Hypothalamus (tissue), 51 donors: ENCODE measurements at places on chromosomes 7 and 10.

DNA sequence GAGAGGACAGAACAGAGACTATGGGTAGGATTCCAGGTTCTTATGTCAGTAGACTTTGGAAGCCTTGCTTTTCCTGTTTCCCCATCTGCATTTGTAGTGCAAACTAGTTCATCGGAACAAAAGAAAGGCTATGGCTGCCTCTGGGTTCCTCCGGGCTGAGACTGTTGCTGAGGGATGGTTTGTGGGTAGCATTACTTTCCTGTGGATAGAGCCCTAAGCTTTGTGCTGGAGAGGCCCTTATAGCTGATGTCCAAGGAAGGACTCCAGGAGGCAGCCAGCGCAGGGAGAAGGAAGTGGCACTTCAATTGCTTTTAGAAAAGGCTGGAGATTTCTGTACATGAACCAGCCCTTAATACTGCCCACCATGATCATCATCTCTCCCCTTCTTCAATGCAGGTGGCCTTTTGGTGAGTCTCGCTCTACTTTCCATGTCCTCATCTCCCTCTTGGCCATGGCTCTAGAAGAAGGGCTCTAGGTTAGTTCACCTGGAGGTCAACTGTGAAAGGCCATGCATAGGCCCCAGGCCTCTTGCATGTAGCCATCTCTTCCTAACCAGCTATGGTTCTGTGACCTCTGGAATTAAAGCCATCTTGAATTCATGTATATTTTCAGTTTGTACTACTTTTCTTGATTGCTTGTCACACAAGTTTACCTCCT is 15.4 kb downstream of the MXI1 start:
- no peak for DNase-seq

DNA sequence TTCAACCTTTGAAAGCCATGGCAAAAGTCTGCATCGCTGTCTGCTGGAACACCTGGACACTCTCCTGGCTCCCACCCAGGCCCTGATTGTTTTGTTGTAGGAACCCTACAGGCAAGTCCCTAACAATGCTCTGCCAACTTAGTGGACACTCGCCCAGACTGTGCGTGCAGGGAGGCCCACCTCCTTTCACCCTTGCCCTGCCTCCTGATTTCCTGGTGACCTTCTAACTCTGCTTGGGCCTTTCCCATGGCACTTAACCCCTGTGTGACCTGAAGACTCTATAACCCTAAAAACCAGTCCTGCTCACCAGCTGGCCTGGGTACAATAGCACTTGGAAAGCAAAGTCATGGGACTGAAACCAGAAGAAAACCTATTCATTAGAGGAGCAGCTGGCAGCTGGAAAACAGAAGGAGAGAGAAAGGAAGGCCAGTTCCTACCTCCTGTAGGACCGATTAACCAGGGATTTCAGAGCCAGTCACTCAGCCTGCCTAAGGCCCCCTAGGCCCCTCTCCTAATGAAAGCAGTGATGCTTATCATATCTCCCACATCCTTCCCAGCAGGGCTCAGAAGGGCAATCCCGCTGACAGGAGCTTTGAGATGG is 82.7 kb upstream of the KMT2E start:
- DNase-seq, result no peak

- DNase-seq, result no peak
These were observed 71.2 kb downstream of the AOAH start for GRCh38 chr7:36653008-36653662.

- DNase-seq, result no peak
These were observed 5.5 kb downstream of the AP3M1 start for GRCh38 chr10:74145133-74145532.

DNA sequence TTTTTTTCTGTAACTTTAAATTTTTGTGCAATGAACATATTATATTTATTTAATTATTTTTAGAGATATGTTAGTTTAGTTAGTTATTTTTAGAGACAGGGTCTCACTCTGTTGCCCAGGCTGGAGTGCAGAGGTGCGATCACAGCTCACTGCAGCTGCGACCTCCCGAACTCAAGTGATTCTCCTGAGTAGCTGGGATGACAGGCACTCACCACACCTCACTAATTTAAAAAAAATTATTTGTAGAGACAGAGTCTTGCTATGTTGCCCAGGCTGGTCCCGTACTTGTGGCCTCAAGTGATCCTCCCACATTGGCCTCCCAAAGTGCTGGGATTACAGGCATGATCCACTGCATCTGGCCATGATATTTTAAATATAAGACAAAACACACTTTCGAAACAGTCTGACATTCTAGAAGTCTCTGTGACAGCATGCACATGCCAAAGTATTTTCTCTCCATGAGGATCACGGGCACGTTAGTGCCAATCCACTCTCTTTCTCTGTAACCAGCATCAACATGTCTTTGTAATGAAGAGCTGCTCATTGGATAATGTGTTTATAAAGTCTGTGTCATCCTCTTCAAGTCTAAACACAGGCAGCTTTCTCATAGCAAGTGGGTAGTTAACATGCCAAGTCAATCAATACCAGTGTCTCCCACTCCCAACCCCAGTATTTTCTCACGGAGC is 137.4 kb downstream of the GLI3 start:
- DNase-seq, result no peak

- no peak for DNase-seq
These were observed 35.1 kb downstream of the BRAF start for GRCh38 chr7:140889645-140890044.

DNA sequence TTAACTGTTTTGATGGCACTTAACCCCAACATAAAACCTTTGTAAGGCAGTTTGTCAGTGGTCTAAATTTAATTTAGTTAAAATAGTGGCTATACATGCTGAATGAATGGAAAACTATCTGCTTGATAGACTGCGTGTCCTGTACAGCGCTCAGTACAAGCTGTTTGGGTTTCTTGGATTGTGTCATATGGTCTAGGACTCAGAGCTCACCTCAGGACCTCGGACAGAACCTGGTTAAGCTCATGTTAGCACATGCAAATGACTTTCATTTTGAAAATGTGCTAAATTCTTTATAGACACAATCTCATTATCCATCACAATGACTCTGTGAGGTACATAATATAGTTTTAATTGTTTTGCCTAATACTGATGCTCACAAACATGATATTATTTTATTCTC is 55.7 kb upstream of the RELN start:
- no peak for DNase-seq

GRCh38 chr7:28587211-28587610 is 174.9 kb downstream of the CREB5 start:
- DNase-seq, result no peak

DNA sequence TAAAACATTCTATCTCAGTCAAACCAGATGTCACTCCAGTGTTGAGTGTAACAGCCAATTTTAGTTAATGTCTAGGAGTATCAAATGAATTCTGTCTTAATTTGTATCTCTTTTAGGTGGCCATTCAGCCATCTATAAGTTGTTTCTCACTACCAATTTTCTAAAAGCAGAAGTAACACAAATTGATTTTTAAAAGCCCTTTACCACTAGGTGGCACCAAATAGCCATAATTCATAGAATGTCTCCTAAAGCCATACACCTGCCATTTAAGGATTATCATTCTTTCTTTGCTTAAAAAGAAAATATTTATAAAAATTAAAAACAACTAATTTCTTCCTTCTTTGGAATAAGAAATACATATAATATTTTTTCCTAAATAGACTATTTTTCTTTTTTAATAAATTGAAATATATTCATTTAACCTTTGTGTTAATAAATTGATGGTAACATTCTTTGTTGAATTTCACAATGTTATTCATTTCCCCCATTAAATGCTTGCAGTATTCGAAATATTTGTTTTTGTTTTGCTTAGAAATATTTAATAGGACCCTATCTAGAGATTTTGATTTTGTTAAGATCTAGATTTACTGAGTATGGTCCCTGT is 107.8 kb upstream of the PPP1R3A start:
- no peak for DNase-seq

DNA sequence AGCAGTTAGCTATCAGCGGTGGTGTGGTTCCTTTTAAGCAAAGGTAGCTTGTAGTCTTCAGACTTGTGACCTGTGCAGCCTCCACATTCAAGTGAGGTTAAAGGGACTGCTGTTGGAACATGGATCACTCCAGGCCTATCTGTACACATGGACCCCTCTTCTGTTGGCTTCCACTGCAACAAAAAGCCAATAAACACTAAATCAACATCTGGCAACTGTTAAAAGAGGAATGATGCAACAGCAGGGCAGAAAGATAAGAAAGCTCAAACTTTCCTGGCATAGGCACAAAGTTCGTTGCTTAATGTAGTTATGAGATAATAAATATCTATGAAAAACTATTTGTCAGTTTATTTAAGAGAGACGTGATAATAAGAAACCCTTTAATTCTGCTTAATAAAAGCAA is 4.0 kb upstream of the MINPP1 start:
- DNase-seq, result no peak

DNA sequence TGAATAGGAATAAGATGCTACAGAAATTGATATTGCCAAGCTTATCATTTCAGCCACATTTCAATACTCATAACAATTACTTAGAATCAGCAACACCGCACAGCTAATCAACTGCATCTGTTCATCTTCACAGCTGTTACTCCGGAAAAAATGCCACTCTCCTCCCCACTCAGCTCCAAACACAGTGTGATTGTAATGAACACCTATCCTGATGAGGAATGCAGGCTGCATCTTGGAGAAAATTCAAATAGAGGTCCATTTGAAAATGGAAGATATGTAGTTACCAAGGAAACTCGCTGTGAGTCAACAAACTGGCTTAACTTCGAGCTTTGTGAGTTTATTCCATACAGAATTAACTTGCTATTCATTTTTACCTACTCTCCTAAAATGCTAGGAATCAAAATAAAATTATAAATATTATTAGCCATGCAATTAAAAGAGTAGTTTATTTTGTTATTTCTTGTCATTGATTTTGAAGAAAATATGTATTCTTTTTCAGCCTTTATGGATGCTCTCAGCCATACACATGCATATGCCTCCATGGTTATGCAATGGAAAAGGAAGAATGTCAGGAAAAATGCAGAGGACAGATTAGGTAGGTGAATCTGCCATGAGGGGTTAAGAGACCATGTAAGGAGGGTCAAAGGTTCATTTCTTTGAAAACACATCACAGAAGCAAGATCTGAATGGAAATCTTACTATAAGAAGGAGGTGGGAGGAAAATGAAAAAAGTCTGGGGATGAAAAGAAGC is 267.2 kb downstream of the POM121L12 start:
- no peak for DNase-seq

DNA sequence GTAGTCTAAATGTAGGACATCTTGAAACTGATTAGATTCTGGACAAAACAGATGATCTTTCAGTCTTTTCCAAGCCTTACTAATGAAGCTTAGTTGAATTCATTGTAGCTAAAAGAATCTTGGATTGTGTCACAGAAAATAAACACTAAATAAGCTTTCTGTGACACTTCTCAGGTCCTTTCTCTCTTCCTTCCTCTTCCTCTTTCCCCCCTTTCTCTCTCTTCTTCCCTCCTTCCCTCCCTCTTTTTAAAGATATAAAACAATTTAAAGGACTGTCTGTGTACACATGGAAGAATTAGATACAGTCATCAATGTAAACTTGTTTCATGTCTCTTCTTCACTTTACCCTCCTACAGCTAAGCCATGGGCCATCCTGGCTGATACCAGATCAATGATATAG is 5.3 kb upstream of the COMMD3 start:
- no peak for DNase-seq

DNA sequence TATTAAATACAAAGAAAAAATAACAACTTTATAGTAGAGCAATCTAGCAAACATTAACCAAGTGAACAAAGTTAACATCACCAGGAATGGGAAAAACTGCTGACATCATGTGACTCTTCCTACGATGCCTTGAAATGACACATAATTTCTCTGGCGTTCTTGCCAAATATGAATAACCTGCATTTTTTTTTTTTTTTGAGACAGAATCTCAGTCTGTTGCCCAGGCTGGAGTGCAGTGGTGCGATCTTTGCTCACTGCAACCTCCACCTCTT is 126.5 kb upstream of the VKORC1L1 start:
- no peak for DNase-seq

DNA sequence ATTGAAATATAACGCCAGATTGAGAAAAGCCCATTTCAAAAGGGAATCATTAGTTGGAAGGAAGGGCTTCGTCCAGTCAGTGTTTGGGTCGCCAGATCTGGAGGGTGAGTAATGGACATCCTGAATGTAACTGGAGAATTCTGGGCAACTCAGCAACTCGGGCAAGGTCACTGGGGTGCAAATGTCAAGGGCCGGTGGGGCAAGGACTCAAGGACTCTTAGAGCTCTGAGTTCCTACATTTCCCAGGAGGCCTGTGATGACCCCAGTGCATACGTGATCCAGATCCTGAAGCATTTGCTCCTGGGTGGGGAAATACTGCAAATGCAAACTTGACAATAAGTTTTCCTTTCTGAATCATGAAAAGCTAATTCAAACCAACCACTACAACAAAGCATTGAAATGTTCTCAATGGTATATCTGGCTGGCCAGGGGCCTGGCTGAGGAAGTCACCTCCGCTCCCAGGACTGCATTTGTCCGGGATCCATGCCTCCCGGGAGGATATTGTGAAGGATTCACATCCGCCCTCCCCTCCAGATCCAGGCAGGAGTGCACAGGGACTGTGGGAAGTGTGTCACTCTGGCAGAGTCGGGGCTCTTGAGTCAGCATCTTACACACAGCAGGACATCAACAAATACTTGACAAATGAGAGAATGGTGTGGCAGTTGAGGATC is 164.0 kb downstream of the FANK1 start:
- DNase-seq, result no peak

DNA sequence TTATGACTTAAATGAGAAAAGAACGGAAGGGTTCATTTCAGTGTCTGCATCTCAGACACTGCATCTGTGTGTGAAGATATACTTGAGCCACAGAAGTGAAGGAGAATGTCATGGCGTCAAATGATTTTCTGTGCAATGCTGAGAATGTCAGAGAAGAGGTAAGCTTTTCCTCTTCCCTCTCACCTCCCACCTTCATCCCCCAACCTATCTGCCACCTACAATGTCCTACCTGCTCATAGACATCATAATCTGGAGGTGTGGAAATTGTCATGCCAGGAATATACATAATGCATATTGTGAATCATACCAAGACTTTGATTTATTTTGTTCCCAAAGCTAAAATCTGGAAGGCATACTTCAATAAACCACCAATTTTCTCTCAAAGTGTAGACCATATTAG is 53.7 kb downstream of the CTTNBP2 start:
- DNase-seq, result no peak

DNA sequence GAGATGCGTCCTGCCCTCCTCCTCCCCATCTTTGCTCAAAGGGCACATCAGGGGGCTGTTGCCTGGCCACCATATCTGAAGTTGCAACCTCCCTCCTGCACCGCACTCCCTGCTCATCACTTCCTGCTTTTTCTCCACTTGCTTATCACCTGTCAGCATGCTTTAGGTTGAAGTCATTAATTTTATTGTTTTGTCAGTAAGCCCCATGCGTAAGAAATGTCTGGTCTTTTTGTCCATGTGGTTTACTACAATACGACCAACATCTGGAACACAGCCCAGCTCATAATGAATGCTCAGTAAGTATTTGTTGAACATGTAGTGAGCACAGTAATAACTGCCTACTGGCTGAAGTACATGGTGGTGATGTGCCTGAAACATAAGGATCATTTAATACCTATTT is 71.6 kb upstream of the GJD4 start:
- DNase-seq, result no peak
